ENCODE measurements at places on chromosomes 6 and 20. TPM values are rescaled to one million over a fixed set of nuclear protein-coding genes. Genes with fewer than 3 reads are reported as not detected.

The B3GAT2 gene
- not detected for total RNA-seq

The KCNQ5 gene
- 16.0 TPM for total RNA-seq

The CDH26 gene
- total RNA-seq, result 0.15 TPM

The CST1 gene
- not detected for total RNA-seq

The SYNDIG1 gene
- not detected for total RNA-seq

The SOX18 gene
- total RNA-seq, result 0.33 TPM

The CCN5 gene
- total RNA-seq, result 0.62 TPM

The ACTL10 gene
- 2.4 TPM for total RNA-seq

The KIAA1586 gene
- total RNA-seq, result 14.9 TPM

The SSTR4 gene
- not detected for total RNA-seq

The RBBP8NL gene
- not detected for total RNA-seq

The HTR1B gene
- not detected for total RNA-seq

The SUMO4 gene
- 2.8 TPM for total RNA-seq

The MOXD1 gene
- 39.3 TPM for total RNA-seq

The SIRPG gene
- not detected for total RNA-seq

The TRAPPC3L gene
- not detected for total RNA-seq

The ZNF512B gene
- 11.7 TPM for total RNA-seq

The CLPSL1 gene
- not detected for total RNA-seq

The C6orf15 gene
- total RNA-seq, result not detected

The SNX9 gene
- total RNA-seq, result 113 TPM

The HIVEP1 gene
- 11.7 TPM for total RNA-seq

The TRIM15 gene
- total RNA-seq, result not detected

The TINAG gene
- not detected for total RNA-seq

The CST7 gene
- not detected for total RNA-seq

The CEP85L gene
- 15.3 TPM for total RNA-seq

The CST3 gene
- 102 TPM for total RNA-seq

The FOXQ1 gene
- under 0.01 TPM for total RNA-seq

The TFAP2B gene
- under 0.01 TPM for total RNA-seq

The USP49 gene
- total RNA-seq, result 2.8 TPM

The C6orf58 gene
- total RNA-seq, result 0.46 TPM

The CCM2L gene
- total RNA-seq, result not detected

The MEI4 gene
- total RNA-seq, result not detected

The PXDC1 gene
- 39.6 TPM for total RNA-seq

The NRN1 gene
- total RNA-seq, result not detected

The HS3ST5 gene
- not detected for total RNA-seq

The SRSF12 gene
- 1.8 TPM for total RNA-seq

The CRISP2 gene
- total RNA-seq, result not detected

The BTNL2 gene
- not detected for total RNA-seq

The MAS1 gene
- total RNA-seq, result not detected

The LAMA2 gene
- total RNA-seq, result 1.2 TPM

The CCDC170 gene
- total RNA-seq, result 1.5 TPM

The TRIM27 gene
- total RNA-seq, result 53.3 TPM

The TBCC gene
- 41.8 TPM for total RNA-seq

The EBF4 gene
- 0.73 TPM for total RNA-seq

The MEP1A gene
- total RNA-seq, result not detected

The SLC17A3 gene
- total RNA-seq, result not detected

The KCNQ2 gene
- not detected for total RNA-seq

The BPIFA1 gene
- total RNA-seq, result not detected

The MROH8 gene
- total RNA-seq, result 4.8 TPM

The GSS gene
- 69.4 TPM for total RNA-seq

The NHSL1 gene
- total RNA-seq, result 156 TPM

The GMPR gene
- total RNA-seq, result 129 TPM

The CLIC5 gene
- total RNA-seq, result not detected

The EDN1 gene
- total RNA-seq, result not detected

The ADGRF1 gene
- total RNA-seq, result not detected

The SLC44A4 gene
- not detected for total RNA-seq
